ENCODE measurements at places on chromosomes 3 and 15.

GRCh38 chr3:181581656-181582055 lies 130.1 kb upstream of the SOX2 start:
- no peak for DNase-seq

DNA sequence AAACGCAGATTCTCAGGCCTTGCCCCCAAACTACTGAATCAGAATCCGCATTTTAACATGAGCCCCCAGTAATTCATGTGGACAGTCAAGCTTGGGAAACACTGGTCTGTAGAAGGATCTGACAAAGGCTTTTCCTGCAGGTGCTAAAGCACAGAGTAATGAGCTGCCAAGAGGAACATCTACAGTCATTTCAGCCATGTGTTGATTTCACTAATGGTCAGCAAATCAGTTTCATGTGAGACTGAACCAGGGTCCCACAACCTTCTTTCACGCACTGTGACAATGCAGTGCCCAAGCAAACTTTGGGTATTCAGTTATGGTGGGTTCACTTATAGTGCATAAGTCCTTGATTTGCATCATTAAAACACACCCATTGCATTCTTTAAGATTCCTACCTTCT lies 237.6 kb downstream of the TUSC7 start:
- no peak for DNase-seq

GRCh38 chr15:40317580-40317979 lies 5.9 kb upstream of the INAFM2 start:
- DNase-seq: no peak

DNA sequence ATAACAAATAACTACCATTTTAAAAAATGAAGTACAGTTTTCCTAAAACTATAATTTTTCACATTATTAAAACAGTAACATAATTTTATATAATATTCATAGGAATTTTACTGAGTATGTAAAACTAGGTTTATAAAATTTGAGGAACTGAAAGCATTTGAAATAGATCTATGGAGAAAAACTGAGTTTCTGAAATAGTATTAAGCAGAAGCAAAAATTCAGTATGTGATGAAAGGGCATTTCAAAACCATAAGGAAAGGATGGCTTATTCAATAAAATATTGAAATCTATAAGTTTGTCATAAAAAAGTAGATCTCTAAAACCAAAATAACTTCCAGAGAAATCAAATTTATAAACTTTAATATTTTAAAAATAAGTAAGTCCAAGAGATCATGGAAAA lies 53.4 kb downstream of the GBE1 start:
- DNase-seq: no peak

GRCh38 chr3:78645628-78646310 lies 1122.0 kb downstream of the ROBO1 start:
- no peak for DNase-seq

- no peak for DNase-seq
Observed at GRCh38 chr3:180430896-180431295, 171.1 kb upstream of the TTC14 start.

- no peak for DNase-seq
Observed at GRCh38 chr3:116391296-116392201, 53.7 kb downstream of the LSAMP start.

DNA sequence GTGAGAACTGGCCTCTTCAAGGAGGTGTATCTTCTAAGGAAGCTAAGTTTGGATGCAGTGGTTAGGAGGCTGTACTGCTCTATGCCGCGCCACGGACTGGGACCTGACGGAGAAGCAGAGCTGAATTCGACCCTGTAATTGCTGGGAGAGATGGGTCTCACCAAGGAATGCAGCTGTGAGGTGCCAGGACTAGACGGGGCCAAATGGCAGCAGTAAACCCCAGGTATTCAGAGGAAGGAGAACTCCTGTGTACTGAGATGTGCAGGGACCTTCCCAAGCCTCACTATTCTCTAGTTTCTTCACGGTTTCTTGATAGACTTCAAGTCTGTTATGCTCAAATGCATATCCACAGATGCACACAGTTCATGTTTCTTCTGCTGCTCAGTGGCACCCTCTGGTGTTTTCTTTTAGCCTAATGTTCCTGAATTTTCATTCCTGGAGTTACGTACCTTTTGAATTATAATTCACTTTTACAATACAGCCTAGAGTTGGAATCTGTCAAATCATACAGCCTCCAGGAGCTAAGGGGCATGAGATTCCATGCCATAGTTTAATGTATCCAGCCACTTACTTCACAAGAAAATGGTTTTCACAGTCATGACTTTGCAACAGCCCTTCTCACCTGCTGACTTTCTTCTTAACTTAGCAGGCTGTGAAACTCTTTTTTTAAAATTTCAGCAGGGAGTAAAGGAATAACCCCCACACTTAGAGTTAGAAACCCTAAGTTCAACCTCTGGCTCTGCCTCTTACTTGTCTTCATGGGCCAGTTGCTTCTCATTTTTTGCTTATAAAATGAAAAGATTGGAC lies 61.8 kb downstream of the GLDN start:
- no peak for DNase-seq

GRCh38 chr3:31188112-31188511 lies 293.7 kb upstream of the GADL1 start:
- DNase-seq: no peak

DNA sequence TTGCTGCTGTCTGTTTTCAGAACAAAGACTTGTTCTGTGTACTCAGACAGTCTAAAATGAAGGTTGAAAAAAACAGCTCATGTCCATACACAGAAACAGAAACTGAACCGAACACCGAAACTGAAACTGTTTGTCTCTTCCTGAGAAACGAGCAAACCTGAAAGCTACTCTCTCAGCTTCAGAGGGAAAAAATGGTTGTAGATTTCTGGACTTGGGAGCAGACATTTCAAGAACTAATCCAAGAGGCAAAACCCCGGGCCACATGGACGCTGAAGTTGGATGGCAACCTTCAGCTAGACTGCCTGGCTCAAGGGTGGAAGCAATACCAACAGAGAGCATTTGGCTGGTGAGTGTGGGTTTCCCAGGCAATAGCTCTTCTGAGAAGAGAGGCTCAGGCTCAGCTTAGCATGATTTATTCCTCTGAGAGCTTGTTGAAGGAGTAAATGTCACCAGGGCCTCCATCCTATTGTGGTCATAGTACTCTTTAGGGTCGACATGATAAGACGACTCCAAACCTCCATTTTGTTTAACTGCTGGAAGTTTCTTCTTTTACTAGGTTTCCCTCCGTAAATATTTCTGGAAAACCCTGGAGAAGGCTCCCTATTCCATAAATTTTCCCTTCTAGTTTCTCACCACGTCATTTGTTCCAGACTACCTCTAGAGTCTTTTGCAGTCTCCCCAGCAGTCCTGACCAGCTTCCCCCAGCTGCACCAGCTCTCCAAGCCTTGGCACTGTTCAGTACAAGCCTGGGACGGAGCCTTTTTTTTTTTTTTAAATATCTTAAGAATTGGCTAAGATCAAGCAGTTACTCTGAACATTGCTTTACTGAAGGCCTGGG lies at the start of gene RTP4:
Gene RTP4, plus strand, starts transcription at position 135 of the 838 bp plus-strand sequence. Its CDS starts 57 bp downstream, at position 192.
- no peak for DNase-seq

DNA sequence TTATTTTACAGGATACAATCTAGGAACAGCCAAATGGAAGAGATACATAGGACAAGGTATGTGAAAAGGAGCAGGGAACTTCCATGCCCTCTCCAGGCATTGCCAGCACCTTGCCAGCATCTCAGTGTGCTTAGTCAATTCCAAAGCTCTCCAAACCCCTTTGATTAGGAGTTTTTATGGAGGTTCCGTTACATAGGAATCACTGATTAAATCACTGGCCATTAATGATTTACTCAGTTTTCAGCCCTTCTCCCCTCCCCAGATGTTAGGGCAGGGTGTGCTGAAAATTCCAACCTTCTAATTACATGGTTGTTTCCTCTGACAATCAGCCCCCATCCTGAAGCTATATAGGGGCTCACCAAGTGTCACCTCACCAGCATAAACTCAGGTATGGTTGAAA lies 11.5 kb downstream of the MYLK start:
- no peak for DNase-seq

- no peak for DNase-seq
Observed at GRCh38 chr15:55654561-55655031, 66.5 kb upstream of the PYGO1 start.

GRCh38 chr3:46565607-46566039 lies 479 bp downstream of the LRRC2 start:
- DNase-seq: no peak

- no peak for DNase-seq
Observed at GRCh38 chr3:10437995-10438901, 67.1 kb downstream of the ATP2B2 start.

GRCh38 chr3:133362539-133362938 lies 37.3 kb upstream of the BFSP2 start:
- no peak for DNase-seq

DNA sequence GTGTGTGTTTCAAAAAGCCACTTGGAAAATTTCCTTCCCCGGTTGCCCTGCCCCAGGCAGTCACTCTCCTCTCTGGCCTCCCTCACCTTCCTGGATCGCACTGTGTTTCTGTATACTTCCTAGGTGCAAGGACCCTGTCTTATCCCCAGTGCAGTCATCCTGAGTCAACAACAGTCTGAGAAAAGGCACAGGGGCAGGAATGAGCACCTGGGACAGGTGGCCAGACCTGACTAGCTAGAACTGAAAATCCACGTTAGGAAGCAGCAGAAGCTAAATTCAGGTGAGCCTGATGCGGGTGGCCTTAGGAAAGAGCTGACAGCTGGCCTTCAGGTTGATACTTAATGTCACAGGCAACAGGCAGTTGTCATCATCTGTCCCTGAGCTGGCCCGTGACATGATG lies 62.9 kb upstream of the VGLL4 start:
- DNase-seq: no peak

- no peak for DNase-seq
Observed at GRCh38 chr3:121969631-121970030, 52.4 kb downstream of the ILDR1 start.

- no peak for DNase-seq
Observed at GRCh38 chr3:14791343-14791945, 27.3 kb upstream of the FGD5 start.

DNA sequence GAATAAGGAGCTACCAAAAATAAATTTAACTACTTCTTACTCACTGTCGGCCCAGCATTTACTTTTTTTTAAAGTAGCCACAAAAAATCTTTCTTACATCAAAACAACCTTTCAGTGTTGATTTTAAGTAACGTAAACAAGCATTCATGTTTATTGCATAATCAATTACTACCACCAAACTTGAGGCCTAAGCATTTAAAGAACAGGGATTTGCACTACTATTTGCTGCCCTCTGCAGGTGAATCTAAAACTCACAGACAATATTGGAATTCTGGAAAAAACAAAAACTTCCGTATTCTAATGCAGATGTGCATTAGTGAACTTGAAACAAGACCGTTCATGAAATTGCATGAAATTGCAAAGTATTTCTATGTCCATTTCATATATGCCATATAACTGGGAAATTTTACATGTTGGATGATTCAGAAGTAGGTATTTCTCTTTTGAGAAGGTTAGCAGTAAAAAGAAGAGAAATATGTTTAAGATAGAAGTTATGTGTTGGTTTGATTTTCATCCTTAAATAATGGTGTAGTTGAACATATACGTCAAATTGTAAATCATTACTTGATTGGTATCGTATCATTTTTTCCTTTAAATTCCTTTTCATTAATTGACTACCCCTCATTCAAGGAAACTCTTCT lies 55.6 kb downstream of the CGGBP1 start:
- no peak for DNase-seq

DNA sequence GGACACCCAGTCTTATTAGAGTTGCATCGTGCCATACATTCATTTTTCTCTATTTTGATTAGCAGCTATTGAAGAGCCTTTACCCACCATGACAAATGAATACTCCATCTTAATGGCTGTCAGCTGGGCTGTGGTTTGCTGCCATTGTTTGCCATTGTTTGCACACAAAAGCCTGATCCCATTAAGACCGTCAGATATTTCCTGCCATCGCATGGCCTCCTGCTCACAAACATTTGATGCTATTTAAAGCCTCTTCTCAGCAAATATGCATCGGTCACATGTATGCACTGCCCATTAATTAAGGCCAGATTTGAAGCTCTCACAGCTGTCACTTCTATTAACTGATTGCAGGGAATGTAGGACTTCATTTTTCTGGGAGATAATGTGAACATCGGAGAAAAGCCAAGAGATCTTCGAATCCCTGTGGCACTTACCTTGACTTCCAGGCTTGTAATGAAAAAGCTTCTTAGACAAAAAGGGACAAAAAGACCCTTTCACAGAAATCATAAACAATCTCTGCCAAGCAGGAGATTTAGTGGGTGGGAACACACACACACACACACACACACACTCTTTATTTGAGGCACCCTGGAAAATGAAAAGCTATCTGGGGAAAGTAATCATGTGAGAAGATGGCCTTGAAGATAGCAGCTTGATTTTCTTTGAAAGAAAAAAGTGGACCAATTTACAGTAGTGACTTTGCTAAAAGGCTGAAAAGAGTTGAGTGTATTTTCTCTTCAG lies 175.4 kb upstream of the NR2E3 start:
- no peak for DNase-seq

- DNase-seq: no peak
Observed at GRCh38 chr3:42886294-42886822, 10.7 kb upstream of the CYP8B1 start.

- no peak for DNase-seq
Observed at GRCh38 chr15:25418202-25418601, 20.6 kb downstream of the UBE3A start.

DNA sequence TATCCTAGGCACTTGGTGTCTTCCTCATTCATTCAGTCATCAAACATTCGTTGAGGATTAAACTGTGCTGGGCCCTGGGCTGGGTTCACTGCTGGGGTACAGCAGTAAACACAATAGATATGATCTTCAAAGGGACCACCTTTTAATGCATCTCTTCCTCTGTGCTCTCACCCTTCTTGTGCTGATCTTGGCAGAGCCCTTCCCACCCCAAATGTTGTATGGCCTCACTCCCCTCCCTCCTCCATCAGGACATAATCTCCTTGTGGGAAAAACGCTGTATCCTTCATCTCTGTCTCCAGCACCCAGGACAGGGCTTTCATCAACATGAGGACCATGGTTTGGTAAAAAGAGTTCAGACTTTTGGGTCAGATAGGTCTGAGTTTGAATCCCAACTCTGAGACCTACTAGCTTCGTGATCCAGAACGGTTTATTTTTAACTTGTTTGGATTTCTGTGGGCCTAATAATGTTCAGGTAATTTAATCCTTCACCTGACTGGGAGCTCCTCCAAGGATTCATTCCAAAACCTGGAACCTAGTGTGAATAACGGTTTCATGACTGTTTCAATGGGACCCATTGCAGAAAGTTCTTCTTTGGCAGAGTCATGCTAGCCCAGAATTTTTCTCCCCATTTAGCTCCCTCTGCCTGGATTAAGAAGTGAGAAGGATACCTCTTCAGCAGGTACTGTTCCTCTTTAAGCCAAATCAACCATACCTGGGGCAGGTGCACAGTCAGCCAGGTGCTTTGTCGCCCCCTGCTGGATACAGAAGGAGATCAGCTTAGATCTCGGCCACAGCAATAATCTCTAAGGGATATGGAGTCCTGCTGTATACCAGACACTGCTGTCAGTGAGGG lies 5.2 kb upstream of the WNT7A start:
- no peak for DNase-seq

- DNase-seq: no peak
Observed at GRCh38 chr3:146019508-146019907, 141.5 kb downstream of the PLOD2 start.

Data from cortex of kidney (tissue), 1 donor.